Breast epithelium (tissue), 4 donors: ENCODE measurements at places on chromosomes 7 and 10. TPM values are rescaled to one million over a fixed set of nuclear protein-coding genes. Genes with fewer than 3 reads are reported as not detected.

DNA sequence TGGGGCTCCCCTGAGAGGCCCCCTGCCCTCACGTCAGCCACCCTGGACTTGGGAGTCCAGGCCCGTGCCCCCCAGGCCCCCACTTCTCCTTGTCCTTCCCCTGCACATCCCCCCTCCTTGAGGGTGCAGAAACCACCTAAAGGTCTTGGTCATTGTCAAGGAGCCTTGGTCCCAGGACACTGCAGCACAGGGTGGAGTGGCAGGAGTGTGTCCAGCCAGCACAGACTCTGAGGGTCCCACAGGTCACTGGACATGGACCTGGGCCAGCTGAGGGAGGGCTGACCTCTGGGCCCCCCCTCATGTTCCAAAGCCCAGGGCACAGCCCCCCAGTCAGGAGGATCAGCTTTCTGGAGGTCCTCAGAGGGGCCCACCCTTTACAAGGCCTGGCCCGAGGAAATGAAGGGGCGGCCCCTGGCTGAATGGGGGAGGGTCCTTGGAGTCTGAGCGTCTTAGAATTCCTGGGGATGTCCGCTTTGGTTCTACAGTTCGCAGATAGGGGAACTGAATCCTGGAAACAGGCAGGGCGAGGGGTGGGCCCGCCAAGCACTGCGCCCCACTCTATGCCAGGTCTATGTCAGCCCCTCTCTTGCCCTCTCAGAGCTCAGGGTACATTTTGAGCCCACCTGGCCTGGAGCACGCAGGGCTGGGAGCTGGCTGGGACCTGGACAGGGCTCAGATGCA is 54.0 kb downstream of the PWWP2B start:
- no peak for DNase-seq

- DNase-seq: no peak
Observed at GRCh38 chr10:64773357-64773756, 1252.2 kb downstream of the REEP3 start.

DGKI gene
- total RNA-seq: 2.7 TPM

TDRD1 gene
- total RNA-seq: under 0.01 TPM

DNA sequence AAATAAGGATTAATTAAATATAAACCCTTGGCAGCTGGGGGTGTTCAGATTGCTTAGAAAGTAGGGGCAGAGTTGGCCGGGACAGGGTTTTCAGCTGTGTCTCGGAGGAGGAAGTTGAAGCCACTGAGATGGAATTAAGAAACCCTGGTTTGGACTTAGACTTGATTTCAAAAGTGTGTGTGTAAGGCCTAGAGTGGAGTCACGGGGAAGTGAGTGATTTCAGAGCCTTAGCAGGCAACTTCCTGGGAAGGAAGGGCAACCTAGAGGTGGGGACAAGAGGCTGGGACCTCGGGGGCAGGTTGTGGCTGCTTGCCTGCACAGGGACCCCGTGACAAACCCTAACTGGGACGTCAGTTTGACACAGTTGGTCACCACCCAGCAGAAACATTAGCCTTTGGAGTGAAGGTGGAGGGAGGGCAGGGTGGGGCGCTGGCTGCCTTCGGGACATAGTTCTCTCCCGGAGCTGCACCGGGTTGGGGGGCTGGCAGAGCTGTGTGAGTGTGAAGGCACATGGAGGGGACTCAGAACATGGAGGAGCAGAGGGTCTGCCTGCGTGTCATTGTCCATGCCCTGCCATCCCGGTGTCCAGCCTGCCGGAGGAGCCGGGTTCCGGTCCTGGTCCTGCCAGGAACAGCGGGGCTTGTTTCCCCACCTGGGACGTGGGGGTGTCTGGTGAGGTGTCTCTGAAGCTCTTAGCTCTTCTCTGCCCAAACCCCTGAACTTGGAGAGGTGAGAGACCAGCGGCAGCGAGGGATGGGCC is 1.8 kb downstream of the BRI3 start:
- DNase-seq: no peak

SKIDA1 gene
- total RNA-seq: 0.98 TPM

GRCh38 chr7:97004247-97005182 is 838 bp upstream of the DLX6 start:
- no peak for DNase-seq

- DNase-seq: no peak
Observed at GRCh38 chr7:119123326-119123725, 898.8 kb downstream of the ANKRD7 start.

DNA sequence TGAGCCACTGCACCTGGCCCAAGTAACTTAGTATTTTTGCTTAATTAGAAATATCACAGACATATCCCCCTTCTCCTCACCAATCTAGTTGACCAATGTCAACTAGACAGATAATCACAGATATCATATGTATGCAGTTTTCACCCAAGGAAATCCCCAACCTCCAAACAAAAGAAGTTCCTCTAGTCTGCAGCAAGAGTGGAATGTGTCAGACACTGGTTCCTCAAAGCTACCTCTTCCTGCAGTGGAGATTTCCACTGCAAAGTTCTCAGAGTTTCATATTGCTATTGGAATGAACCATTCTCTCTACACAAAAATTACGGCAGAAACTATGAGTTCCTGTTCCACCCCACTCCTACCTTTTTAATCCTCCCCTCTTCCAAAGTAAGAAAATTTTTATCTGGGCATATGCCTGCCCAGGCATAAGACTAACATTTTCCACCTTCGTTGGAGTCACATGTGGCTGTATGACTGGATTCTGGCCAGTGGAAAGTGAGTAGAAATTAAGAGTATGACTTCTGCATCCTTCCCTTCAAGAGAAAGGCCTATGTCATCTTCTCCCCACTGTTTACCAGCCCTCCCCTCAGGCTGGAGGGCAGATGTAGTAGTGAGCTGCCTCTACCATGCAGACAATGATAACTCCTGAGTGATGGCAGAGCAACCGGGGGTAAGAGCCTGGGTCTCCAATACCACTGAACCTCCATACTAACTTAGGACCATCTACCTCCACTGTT is 103.0 kb downstream of the MYOF start:
- DNase-seq: no peak

GRCh38 chr7:51187941-51188340 is 128.7 kb downstream of the COBL start:
- DNase-seq: no peak

HOXA5 gene
- total RNA-seq: 11.5 TPM

DNA sequence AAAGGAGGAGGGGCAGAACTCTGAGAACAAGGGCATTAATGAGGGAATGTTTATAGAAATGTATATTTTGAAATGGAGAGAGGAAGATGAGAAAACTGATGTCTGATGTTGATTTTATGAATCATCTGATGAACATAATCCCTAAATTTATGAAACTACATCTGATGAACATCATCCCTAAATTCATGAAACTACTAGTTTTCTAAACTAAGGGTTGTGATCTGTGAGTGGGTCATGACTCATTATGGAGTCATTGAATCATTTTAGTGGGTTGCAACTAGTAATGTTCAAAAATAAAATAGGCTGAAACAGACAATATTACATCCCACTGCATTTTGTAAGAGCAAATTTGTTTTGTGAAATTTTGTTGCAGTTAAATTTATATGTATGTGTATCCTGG is 442.6 kb upstream of the TEX47 start:
- DNase-seq: no peak

PRF1 gene
- total RNA-seq: 4.3 TPM

DNA sequence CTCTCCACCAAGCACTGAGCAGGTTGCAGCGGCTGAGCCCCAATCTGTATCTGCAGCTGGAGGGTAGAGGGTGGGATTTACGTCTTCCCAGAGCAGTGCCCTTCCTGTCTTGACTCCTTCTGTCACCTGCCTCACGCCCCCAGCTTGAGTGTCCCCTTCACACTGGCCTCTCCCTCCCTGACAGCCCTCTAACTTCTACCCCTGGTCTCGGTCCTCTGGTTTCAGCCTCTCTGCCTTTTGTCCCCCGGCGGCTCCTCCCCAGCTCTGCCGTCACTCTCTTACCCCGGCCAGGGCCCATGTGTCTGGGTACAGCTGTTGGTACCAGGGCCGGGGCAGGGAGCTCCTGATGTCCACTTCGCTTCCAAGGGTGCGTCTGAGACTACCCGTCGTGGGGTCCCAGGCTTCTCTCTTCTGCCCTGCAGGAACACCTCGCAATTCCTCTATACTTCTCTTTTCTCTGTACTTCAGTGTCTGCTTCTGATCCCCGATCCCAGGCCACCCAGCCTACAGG is 654 bp downstream of the MUC3A start:
- no peak for DNase-seq

TCTN3 gene
- 21.4 TPM for total RNA-seq

DNA sequence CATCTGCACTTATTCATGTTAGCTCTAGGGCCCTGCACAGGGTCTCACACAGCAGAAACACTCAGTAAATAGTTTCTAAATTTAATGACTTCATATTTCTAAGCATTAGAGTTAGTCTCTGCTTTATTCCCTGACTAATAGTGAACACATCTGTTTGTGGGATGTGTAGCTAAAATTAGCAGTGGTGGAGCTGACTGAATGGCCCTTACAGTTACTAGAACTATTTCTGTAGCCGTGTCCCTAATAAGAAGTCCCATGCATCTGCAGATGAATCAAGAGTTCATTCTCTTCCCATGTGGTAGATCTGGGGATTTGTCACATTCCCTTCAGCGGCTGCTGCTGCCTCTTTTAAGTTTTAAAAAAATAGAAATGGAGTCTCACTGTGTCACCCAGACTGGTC is 11.7 kb downstream of the MAP3K8 start:
- no peak for DNase-seq

PIK3CG gene
- 5.4 TPM for total RNA-seq

DNA sequence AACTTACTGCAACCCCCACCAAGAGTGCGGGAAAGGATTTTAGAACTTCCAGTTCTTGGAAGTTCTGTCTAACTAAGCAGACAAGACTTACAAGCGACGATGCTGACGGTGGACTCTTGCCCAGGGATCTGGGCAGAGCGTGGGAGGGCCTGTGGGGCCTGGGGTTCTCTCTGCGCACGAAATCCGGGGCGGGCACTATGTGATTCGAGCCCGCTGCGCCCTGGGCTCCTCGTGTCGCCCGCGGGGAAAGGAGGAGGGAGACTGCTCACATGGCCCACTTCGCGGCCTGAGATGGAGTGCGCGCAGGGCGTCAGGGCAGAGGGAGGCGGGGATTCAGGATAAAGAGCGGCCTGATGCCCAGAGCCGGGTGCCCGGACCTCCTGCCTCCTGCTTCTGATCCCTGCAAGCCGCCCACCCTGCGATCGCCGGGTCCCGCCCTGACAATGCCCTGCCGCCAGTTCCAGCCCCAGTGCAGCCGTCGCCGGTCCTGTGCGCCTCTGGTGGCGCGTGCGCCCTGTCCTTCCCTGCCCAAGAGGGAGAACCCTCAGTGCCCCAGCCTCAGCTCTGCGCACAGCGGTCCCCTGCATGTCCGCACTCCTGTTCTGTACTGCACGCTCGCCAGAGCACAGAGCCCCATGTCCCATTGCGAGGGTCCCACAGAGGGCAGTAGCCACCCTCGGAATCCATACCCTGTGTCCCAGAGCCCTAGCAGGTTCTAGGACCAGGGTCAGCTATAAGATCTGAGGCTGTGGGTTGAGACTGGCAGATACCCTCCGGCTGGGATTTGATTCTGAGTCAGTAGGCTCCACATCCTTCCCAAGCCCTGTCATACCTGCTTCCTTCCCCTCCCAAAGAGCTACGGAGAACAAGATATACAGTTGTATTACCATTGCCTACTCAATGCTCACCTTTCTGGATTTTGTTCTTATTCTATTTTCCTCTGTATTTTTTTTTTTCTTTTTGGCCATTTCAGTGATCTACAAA is 99.4 kb upstream of the TMEM106B start:
- DNase-seq: no peak

GRCh38 chr10:131843881-131844284 is 56.9 kb upstream of the PPP2R2D start:
- DNase-seq: no peak
